ENCODE measurements at places on chromosomes 3 and 15. TPM values are rescaled to one million over a fixed set of nuclear protein-coding genes. Genes with fewer than 3 reads are reported as not detected.
A peak's percentile ranks its signal among the peaks of the same experiment; 100 is the strongest.

GRCh38 chr3:96931119-96931862, 116.9 kb downstream of the EPHA6 start:
- no peak for DNase-seq

GRCh38 chr3:143103652-143104051, 15.9 kb upstream of the CHST2 start:
- no peak for DNase-seq

DNA sequence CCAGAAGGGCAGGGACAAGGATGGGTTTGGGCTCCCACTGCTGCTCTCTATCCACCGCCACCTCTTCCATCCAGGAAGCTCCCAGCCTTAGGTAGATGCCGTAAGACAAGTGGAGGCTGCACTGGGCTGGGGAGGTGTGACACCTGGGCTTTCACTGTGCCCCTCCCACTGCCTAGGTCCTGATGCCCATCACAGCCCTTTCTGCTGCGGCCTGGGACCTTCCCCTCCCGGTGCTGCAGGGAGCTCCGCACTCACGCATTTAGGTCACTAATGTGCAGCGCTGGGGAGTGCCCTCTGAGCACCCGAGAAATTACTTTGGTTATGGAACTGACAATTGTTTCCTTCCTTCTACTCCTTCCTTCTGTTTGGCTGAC, 850 bp downstream of the LTF start:
- DNase-seq: no peak

GRCh38 chr3:132595014-132595413, 2.1 kb upstream of the ACKR4 start:
- no peak for DNase-seq

- no peak for DNase-seq
These were observed 139.7 kb upstream of the CFAP20DC start for GRCh38 chr3:59189526-59189925.

- DNase-seq: no peak
These were observed 131.1 kb upstream of the GADL1 start for GRCh38 chr3:31025541-31025940.

- no peak for DNase-seq
These were observed 5.2 kb downstream of the ANAPC13 start for GRCh38 chr3:134480546-134480945.

GRCh38 chr3:12541625-12542024, 3.7 kb downstream of the MKRN2OS start:
- no peak for DNase-seq

DNA sequence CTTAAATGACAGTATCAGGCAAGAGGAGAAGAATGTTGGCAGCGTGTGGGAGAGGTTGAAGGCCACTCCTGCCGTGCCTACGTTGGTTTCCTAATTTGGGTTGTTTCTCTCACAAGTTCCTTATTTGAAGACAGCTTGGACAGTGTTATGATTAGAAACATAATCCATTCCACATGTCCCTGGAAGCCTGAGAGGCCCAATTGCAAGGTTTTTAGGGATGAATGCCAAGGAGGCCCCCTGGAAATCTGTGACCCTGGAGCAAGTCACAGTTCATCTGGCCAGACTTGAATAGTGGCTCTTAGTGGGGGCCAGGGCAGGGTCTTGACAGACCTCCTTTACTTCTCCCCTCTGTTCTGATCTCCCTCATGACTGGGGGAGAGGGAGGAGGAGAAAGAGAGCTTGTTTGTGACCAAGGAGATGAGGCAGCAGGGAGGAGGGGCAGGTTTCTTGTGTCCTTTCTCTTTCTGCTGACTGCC, 584.4 kb upstream of the TBL1XR1 start:
- no peak for DNase-seq

DNA sequence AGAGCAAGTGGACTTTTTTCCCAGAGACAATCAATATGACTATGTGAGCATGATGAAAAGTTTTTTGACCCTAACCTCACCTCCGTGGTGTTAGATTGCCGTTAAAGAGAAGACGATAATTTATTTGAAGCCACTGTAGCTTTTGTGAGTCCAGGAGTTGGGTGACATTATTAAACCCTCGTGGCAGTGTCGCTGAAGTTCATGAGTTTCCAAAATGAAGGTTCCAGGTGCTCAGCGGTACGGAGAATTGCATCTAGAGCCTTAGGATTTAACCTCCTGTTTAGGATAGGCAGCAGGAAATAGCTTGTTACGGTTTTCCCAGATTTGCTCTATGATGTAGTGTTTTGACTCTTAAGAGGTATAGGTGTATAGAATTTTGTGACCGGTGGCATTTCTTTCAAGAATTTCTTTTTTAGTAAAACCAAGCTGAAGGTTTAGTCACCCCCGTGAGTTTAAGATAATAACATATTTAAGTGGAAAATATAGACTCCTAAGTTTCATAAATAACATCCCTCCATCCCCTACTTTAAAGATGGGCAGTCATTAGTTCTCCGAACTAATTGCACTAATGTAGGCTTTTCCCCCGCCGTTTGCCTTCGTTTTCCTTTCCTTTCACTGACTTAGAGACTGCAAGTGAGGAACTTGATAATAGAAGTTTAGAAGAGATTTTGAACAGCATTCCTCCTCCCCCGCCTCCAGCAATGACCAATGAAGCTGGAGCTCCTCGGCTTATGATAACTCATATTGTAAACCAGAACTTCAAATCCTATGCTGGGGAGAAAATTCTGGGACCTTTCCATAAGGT, 2.0 kb downstream of the SMC4 start:
- no peak for DNase-seq

DNA sequence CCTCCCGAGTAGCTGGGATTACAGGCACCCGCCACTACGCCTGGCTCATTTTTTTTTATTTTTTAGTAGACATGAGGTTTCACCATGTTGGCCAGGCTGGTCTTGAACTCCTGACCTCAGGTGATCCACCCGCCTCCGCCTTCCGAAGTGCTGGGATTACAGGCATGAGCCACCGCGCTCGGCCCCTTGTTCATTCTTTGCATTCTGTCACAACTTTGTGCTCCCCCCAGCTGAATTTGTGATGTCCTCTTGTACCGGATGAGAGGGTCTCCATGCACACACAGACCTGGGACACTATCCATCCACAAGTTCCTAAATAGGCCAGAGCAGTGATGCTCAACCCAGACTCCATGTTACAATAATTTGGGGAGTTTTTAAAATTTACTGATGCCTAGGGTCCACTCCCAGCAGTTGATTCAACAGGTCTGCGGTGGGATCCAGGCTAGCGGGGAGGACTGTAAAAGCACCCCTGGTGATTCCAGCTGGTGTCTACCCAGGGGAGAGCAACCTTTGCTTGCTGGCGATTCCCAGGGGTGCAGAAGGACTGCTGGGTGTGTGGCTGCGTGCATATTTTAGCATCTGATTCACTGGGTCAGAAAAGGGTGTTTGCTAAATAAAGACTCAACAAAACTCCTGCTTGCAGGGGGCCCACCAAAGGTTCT, 1.0 kb downstream of the RASSF1 start:
- no peak for DNase-seq

DNA sequence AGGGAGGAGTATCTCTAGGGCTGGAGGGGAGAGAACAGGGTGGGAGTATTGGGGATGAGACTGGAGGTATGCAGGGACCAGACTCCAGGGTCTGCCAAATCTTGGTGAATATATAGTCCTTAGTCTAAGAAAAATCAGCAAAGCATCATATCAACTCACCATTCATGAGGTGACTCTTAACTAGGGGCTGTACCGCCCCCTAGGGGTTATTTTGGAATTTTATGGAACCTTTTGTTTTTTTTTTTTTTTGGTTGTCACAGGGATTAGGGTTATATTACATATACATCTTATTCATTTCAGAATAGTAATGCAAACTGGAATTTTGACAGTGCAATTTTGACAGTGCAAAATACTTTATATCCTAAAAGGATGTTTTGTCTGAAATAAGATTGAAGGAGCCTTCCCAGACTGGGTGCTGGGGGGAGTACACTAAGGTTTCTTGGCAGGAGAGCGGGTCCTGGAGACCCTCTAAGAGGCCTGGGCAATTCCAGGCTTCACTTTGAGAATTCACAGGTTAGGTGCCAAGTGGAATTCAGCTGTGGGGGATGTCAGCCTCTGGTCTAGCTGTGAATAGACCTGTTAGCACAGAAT, 7.5 kb downstream of the CMTM7 start:
- no peak for DNase-seq

GRCh38 chr15:75063889-75064288, 40.5 kb downstream of the PPCDC start:
- no peak for DNase-seq

DNA sequence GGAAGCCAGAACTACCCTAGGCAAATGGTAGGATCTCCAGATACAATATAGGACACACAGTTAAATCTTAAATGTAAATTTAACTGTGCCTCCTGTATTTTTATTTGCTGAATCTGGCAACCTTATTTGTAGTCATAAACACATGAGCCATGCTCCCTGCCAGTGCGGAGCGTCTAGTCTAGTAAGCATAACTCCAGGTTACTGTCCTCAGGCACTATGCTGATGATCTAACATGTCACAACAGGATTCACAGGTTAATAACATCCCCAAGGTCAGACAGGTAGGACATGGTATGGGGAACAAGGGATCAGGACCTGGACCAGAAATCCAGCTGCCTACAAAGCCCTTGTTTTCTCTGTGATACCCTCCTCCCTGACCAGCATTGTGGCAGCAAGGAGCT, 305.1 kb downstream of the CACNA2D3 start:
- DNase-seq: no peak

DNA sequence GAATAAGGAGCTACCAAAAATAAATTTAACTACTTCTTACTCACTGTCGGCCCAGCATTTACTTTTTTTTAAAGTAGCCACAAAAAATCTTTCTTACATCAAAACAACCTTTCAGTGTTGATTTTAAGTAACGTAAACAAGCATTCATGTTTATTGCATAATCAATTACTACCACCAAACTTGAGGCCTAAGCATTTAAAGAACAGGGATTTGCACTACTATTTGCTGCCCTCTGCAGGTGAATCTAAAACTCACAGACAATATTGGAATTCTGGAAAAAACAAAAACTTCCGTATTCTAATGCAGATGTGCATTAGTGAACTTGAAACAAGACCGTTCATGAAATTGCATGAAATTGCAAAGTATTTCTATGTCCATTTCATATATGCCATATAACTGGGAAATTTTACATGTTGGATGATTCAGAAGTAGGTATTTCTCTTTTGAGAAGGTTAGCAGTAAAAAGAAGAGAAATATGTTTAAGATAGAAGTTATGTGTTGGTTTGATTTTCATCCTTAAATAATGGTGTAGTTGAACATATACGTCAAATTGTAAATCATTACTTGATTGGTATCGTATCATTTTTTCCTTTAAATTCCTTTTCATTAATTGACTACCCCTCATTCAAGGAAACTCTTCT, 55.6 kb downstream of the CGGBP1 start:
- no peak for DNase-seq

GRCh38 chr15:57195326-57195725, 181.0 kb upstream of the CGNL1 start:
- DNase-seq: no peak

DNA sequence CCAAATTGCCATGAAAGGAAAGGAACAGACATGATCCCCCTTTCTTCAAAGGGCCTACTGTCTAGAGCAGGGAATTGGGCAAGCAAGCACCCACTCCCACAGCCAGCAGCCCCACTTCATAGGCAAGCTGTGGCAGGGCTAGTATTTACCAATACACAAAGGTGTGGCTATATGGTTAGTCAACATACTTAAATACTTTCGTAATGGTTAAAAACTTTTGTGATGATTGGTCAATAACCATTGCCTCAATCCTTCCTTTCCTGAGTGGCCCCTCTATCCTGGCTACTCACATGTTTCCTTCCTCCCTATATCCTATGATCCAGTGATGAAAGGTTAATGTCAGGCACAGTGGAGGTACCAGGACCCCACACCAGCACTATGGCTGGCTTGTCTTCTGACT, 30.1 kb upstream of the ARL8B start:
- DNase-seq: no peak

- DNase-seq: peak; percentile 96
These were observed 10.0 kb downstream of the GNAI2 start for GRCh38 chr3:50245831-50246516.

- DNase-seq: no peak
These were observed 88.3 kb upstream of the PRR23E start for GRCh38 chr3:127104586-127104985.

DNA sequence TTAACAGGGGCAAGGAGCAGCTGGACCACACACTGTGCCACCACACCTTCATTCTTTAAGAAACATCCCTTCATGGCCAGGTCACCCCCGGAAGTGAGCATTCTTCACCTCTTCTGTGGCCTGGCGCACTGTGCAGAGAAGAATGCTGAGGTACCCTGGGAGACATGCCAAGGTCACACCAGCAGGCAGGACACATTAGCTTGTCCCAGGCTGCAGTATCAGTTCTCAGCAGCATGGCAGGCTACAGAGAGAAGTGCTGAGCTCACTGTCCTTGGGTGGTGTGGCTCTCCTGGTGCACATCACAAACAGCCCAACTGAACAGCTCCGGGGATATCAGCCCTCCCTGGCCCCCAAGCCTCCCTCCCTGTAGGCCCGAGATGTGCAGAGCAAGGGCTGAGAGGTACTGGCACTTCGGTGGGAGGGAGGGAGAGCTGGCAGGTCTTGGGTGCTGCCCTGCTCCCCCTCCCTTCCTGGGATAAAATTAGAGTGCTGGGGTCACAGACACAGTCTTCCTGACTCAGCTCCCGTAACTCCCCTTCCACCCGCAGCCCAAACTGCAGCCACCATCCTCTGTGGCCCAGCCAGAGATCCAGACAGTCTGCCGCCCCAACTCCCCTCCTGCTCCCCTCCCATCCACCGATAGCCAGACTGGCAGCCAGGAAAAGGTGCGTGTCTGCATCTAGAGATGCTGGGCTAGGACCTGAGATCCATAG, 13.4 kb downstream of the SEMA7A start:
- DNase-seq: no peak

The ZNF80 gene
- total RNA-seq: not detected

The STARD9 gene
- 3.6 TPM for total RNA-seq

The TCAIM gene
- total RNA-seq: 8.2 TPM

The CAND2 gene
- total RNA-seq: 1.4 TPM

The MCTP2 gene
- total RNA-seq: 18.1 TPM

The SLC22A14 gene
- not detected for total RNA-seq

The ASB14 gene
- not detected for total RNA-seq
